ENCODE measurements at places on chromosomes 2 and 18.

DNA sequence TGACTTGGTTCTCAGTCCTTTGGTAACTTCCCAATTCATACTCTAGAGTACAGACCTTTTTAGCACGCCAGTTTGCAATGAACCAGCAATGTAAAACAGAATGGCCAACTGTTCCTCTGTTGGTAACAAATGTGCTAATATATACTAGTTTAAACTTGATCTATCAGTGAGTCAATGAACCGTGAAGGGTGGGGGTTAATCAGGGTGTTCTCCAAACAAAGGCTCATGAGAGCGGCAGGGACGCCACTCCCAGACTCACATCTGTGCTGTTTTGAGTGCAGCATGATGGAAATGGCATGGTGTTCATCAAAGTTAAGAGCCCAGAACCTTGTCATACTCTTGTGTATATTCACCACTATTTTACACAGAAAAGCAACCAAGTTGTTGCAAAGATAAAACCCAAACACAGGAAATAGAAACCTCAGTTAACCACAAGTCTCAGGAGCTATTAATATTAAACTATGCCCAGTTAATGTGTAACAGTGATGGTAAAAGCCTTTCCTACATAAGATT, 70.3 kb downstream of the CERKL start:
- no peak for DNase-seq

DNA sequence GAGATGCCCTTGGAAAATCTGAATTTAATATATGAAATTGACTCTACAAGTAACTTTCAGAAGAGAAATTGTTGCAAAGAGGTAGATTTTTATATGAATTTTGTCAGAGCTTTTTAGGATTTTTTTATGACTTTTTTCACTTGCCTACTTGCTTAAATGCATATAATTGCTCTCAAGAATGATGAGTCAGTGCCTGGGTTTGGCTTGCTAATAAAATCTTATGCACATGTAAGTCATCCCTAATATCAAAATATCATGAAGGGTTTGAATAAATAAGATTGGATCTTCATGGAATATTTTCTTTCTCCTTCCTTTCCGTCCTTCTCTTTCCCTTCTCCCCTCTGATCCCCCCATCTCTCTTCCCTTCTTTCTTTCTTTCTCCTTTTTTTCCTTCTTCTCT, 354.1 kb downstream of the TXNL1 start:
- no peak for DNase-seq

DNA sequence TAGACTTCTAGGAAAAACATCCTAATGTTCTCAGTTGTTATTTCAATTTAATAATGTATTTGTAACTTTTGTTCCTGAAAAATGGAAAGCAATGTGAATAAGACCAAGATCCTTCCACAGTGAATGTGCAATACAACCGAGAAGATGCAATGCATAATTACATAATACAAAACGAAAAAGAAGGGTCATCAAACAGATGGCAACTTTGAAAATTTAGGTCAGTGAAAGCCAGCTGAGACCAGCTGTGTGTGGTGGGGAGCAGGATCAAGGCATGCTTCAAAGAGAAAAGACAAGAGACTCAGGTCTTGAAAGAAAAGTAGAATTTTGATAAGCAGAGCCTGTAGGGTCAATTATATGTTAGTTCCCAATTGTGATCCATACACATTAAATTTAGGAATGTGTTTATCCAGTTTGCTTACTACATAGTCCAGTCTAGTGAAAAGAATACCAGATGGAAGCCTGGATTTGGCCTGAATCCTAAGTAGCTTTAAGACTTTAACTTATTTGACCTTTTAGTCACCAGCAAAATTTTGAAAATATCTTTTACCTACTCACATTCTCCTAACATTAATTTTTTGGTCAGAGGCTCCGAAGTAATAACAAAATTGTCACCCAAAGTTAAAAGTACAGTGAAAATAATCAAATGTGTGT, 93.7 kb downstream of the COBLL1 start:
- no peak for DNase-seq

DNA sequence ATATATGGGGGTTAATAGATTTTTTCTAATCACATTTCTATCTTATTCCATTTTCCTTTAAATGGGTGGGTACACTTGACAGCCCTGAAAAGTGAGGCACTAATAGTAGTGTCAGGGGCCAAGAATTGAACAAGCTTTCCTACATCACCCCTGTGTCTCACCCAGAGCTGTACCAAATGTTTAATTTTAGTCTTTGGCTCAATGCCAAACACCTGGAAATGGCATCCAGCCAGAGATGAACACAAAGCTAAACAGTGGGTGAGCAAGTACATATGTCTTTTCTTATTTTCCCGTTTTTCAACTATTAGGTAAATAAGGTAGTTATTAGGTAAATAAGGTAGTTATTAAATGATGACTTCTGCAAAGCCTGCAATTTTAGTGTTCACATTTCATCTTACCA, 276.3 kb upstream of the ERBB4 start:
- DNase-seq = no peak

GRCh38 chr2:70188460-70188859, 2.4 kb downstream of the C2orf42 start:
- DNase-seq = no peak

DNA sequence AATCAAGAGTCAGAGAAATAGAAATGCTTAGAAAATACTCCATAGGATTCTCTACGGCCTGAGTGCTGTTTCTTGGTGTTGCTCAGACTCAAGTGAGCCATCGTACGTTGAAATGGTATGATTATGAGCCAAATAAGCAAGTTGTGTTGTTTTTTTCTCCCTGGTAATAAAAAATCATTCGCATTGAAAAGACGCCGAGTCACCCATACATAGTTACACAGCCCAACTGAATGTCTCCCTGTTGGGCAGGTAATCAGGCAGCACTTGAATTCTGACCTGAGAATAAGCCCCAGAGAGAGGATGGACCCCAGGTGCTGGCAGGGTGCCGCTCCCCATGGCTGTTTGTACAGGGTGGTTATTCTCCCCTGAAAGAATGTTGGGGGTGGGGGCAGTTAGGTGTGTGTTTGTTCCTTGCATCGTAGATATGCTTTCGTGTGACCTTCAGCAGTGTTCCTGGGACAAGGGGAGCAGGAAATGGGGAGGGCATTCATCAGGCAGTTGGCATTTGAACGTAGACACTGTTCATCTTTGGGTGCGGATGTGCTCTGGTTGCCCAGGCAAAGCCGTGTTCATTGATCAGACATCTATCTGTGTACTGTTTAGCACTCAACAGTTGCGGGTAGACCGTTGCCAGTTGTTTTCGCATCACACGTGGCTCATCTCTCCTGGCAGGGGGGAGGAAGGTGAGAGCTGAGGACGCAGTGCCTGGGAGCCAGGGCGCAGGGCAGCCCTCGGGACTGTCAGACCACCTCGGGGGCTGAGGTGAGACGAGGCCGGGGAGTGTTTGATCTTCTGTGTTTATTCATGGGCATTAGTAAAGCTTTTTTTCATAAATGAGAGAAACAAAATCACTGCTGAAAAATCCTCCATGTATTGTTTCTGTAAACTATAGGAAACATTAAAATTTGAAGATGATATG, 27.3 kb downstream of the MTCL1 start:
- no peak for DNase-seq

GRCh38 chr2:240365971-240366471, 69.4 kb upstream of the GPC1 start:
- DNase-seq = no peak

DNA sequence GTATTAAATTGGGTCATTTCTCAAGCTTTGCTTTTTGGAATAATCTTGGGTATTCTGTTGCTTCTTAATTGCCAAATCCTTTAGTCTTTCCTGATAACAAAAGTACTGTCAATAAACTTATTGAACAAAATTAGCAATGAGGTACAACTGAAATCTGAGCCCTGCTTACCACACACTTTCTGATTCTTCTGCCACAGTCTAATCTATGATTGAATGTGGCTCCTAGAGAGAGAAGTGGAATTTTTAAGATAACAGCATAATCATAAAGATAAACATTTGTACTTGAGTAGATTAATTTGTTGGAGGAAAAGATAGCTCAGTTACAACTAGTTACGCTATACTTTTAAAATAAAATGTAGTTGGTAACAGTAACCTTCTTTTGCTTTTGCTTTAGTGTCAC, 354.8 kb downstream of the CELF4 start:
- no peak for DNase-seq

- no peak for DNase-seq
Observed at GRCh38 chr2:990970-991369, 40.3 kb downstream of the SNTG2 start.

- DNase-seq = no peak
Observed at GRCh38 chr18:22084547-22084946, 84.8 kb upstream of the GATA6 start.

DNA sequence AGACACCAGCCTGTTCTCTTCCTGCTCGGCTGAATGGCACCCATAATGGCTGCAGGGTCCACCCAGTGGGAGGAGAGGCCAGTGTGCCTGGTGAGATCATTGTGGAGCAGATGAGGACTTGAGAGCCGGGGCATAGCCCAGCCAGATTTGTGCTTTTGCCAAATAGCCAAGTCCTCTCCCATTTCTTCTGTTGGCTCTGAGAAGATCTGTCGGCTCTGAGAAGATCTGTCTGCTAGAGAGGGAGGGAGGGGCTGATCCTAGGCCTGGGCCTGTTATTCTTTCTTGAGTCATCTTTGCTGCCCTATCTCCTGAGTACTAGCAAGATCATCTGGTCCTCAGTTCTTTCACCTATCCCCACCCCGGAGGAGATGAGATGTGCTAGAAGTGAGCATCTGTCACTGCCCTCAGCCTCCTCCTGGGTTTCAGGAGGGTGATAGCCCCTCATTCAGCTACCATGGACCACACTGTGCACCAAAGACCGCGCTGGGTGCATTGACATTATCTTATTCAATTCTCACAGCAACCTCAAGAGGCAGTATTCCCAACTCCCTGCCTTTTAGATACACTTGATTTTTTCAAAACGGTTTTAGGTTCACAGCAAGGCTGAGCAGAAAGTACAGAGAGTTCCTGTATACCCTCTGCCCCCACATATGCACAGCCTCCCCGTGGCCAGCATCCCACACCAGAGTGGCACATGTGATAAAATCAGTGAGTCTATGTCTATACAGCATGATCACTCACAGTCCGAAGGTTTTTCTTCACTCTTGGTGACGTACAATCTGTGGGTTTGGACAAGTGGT, 98.6 kb downstream of the CAPN13 start:
- DNase-seq = no peak

GRCh38 chr2:124762388-124762787, 737.3 kb downstream of the CNTNAP5 start:
- DNase-seq = no peak

DNA sequence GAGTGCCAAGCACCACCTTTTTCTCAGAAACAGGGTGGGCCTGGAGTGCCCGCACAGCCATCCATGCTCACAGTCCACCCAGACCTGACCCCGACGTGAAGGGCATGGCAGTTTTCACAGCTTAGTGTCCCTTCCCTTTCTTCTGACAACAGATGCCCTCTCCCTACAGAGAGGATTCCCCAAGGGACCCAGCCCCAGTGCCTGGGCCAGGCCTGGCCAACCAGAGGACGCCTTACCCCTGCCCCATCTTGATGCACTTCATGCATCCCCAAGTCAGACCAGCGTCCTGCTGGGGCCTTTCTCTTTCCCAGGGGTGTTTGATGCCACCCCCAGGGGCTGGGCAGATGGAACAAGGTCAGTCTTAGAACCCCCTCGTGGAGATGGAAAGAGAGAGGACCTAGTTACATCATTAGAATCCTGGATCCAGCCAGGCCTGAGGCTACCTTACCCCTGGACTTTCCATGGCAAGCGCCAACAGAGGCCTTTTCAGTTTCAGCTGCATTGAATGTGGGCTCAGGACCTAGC, 3.8 kb downstream of the ANKMY1 start:
- no peak for DNase-seq
